RPMI7951 (cell line): ENCODE measurements at places on chromosomes 6 and 20. TPM values are rescaled to one million over a fixed set of nuclear protein-coding genes. Genes with fewer than 3 reads are reported as not detected.

Gene GATA5
- not detected in 2 replicates for total RNA-seq

Gene KIFC1
- total RNA-seq: 125 and 128 TPM in 2 replicates

Gene TNNC2
- 0.36 TPM in 1 of 2 replicates, not detected in the other for total RNA-seq

Gene PACSIN1
- total RNA-seq: not detected in 2 replicates

Gene RRP36
- total RNA-seq: 117 and 148 TPM in 2 replicates

Gene PDE10A
- 10.7 and 11.3 TPM in 2 replicates for total RNA-seq

Gene SLC9A8
- total RNA-seq: 6.2 and 6.6 TPM in 2 replicates

Gene IL20RA
- not detected in 2 replicates for total RNA-seq

Gene SLC22A16
- total RNA-seq: not detected in 2 replicates

Gene CST1
- 0.68 and 0.84 TPM in 2 replicates for total RNA-seq

Gene SNPH
- total RNA-seq: 7.0 and 9.4 TPM in 2 replicates

Gene HEY2
- total RNA-seq: 0.10 and 0.36 TPM in 2 replicates

Gene GPLD1
- total RNA-seq: not detected in 2 replicates

Gene KCNS1
- total RNA-seq: 0.12 and 0.39 TPM in 2 replicates

Gene TPX2
- 293 and 312 TPM in 2 replicates for total RNA-seq

Gene HLA-G
- total RNA-seq: not detected in 2 replicates

Gene EYS
- total RNA-seq: not detected in 2 replicates

Gene TRAPPC3L
- not detected in 2 replicates for total RNA-seq

Gene DUSP22
- 10.5 and 15.6 TPM in 2 replicates for total RNA-seq

Gene HSPA1L
- total RNA-seq: 0.68 and 0.84 TPM in 2 replicates

Gene PRSS35
- total RNA-seq: not detected in 2 replicates

Gene C20orf144
- 0.24 and 0.39 TPM in 2 replicates for total RNA-seq

Gene MRAP2
- total RNA-seq: 6.6 and 8.4 TPM in 2 replicates

Gene TRIM40
- total RNA-seq: not detected in 2 replicates

Gene SYNJ2
- total RNA-seq: 47.8 and 50.3 TPM in 2 replicates

Gene KHDC1L
- total RNA-seq: 0.29 TPM in 1 of 2 replicates, not detected in the other

Gene DNAH8
- total RNA-seq: under 0.01 TPM in 1 of 2 replicates, not detected in the other

Gene MYLK2
- 0.36 and 0.59 TPM in 2 replicates for total RNA-seq

Gene ADAT2
- 4.6 and 7.0 TPM in 2 replicates for total RNA-seq

Gene MROH8
- 0.10 and 1.3 TPM in 2 replicates for total RNA-seq

Gene CGA
- not detected in 2 replicates for total RNA-seq

Gene SLC16A10
- 0.10 TPM in 1 of 2 replicates, not detected in the other for total RNA-seq

Gene STMND1
- not detected in 2 replicates for total RNA-seq

Gene CDK5RAP1
- total RNA-seq: 26.7 and 29.0 TPM in 2 replicates

Gene RPP40
- total RNA-seq: 35.3 and 45.5 TPM in 2 replicates

Gene CASP8AP2
- total RNA-seq: 16.3 and 17.8 TPM in 2 replicates

Gene GFOD1
- total RNA-seq: 1.8 TPM in 2 replicates

Gene CNKSR3
- total RNA-seq: 4.3 and 5.3 TPM in 2 replicates

Gene SLC17A9
- 4.8 and 6.3 TPM in 2 replicates for total RNA-seq

Gene CALHM6
- 9.6 and 19.8 TPM in 2 replicates for total RNA-seq

Gene FNDC1
- total RNA-seq: not detected in 2 replicates

Gene C20orf141
- total RNA-seq: not detected in 2 replicates

Gene OPRL1
- total RNA-seq: 0.29 and 0.84 TPM in 2 replicates

Gene BTNL2
- total RNA-seq: not detected in 2 replicates

Gene SLC22A2
- not detected in 2 replicates for total RNA-seq

Gene PTPRT
- total RNA-seq: not detected in 2 replicates

Gene LRRC1
- total RNA-seq: 0.96 and 4.3 TPM in 2 replicates

Gene NRSN1
- not detected in 2 replicates for total RNA-seq

Gene CD83
- total RNA-seq: 12.8 and 14.9 TPM in 2 replicates

Gene PRR18
- not detected in 2 replicates for total RNA-seq

Gene GNAS-AS1
- 1.1 TPM in 2 replicates for total RNA-seq

Gene PROKR2
- 0.10 TPM in 1 of 2 replicates, not detected in the other for total RNA-seq

Gene TREML2
- not detected in 2 replicates for total RNA-seq

Gene KIAA1755
- 0.59 and 1.1 TPM in 2 replicates for total RNA-seq

Gene TGM3
- not detected in 2 replicates for total RNA-seq

Gene PKIB
- total RNA-seq: 0.72 TPM in 1 of 2 replicates, not detected in the other
